Thoracic aorta (tissue), 2 donors: ENCODE measurements at places on chromosomes 5 and 9.

- H3K27me3 ChIP-seq: no peaks in the 10 kb centered on the region
- no peak for DNase-seq
- H3K4me1 ChIP-seq: peaks cover 14% of the 10 kb centered on the region
- no peak overlapping the region for H3K4me3 ChIP-seq
- no peak overlapping the region for H3K27ac ChIP-seq
These were observed 13.0 kb downstream of the NAIF1 start for GRCh38 chr9:128054087-128054486.

DNA sequence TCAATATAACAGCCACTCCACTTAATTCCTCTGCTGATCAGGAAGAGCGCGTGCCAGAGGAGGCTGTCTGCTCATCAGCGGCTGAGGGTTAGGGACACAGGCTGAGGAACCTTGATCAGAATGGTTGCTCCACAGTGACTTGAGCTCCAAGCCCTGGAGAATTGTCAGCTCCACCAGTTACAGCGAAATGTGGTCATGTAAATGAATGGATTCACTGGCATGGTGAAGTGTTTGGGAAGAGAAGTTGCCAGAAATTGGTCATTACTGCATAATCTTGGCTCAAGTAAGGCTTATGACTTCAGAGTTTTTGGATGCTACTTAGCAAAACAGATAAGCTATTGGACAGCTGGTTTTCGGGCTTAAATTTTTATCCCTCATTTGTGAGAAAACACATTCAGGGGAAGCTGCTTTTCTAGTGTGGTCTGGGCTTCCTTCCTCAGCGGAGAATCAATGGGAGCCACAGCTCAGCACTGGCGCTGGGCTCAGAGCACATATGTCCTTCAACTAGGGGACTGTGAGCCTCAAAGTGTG is 65.0 kb downstream of the PRRT1B start:
- H3K27me3 ChIP-seq: no peaks in the 10 kb centered on the region
- H3K36me3 ChIP-seq: peaks cover 10% of the 10 kb centered on the region
- peaks cover 38% of the 10 kb centered on the region for H3K4me1 ChIP-seq
- peak overlapping the region; percentile 57 for H3K4me3 ChIP-seq

DNA sequence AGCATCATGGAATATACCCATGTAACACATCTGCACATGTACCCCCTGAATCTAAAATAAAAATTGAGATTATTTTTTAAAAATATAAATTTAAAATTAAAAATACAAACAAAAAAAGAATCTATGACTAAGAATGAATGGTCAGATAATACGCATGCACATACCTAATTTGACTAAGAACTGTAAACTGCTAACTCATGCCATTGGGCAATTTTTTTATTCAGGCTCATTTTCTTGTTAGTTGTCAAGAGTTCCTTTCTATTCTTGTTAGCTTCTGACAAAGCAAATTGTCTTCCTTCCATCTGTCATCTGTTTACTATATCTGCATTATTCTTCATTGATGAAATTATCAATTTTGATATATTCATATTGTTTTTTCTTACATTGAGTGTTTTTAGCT is 69.5 kb upstream of the HAND1 start:
- no peak for DNase-seq
- H3K27me3 ChIP-seq: no peaks in the 10 kb centered on the region
- H3K4me3 ChIP-seq: no peak overlapping the region
- no peaks in the 10 kb centered on the region for H3K4me1 ChIP-seq

DNA sequence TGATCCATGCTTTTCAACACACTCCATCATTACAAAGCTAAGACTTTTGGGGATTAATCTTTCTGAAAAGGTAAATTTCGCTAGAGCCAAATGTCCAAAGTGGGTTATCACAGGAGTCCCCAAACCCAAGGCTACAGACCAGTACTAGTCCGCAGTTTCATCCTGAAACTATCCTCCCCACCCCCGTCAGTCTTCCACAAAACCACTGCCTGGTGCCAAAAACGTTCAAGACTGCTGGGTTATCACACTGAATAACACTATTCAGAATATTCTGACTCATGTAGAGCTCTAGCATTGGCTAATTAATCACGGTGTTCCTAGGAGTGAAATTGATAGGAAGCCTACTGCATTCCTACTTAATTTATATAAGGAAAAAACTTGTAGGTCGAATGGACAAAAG is 24.7 kb downstream of the ERP44 start:
- no peaks in the 10 kb centered on the region for H3K27me3 ChIP-seq
- no peak overlapping the region for H3K4me3 ChIP-seq
- H3K4me1 ChIP-seq: peaks cover 15% of the 10 kb centered on the region
- no peak overlapping the region for H3K27ac ChIP-seq

- H3K4me1 ChIP-seq: peaks cover 39% of the 10 kb centered on the region
- peak overlapping the region; percentile 89 for H3K27ac ChIP-seq
- peak; percentile 24 for DNase-seq
- H3K36me3 ChIP-seq: no peaks in the 10 kb centered on the region
These were observed 745 bp downstream of the GADD45G start for GRCh38 chr9:89605465-89606048.

- no peaks in the 10 kb centered on the region for H3K27me3 ChIP-seq
- H3K4me3 ChIP-seq: no peak overlapping the region
- no peaks in the 10 kb centered on the region for H3K4me1 ChIP-seq
- no peak overlapping the region for H3K27ac ChIP-seq
- no peak for DNase-seq
- H3K36me3 ChIP-seq: no peaks in the 10 kb centered on the region
These were observed 95.8 kb downstream of the ANKRD18B start for GRCh38 chr9:33619666-33620404.
